ENCODE measurements at places on chromosomes 4 and X.

DNA sequence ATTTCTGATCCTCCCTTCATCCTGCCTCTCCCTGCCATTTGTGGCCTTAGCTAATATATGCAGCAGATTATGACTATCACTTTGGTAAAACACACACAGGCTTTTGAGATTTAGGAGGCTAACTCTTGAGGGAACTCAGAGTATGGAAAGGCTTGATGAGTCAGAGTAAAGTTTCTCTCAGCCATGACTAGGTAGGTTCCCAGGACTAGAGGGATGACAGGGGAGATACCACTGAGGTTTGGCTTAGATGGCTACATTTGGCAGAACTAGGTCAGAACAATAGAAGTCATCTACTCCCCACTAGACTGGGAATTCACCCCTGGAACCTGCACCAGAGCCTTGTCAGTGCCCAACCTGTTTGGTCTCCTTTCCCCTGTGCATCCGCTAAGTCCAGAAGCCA is 585.7 kb downstream of the TLL1 start:
- no peak for DNase-seq

GRCh38 chr4:25343671-25344070 is 31.1 kb downstream of the ZCCHC4 start:
- no peak for DNase-seq

DNA sequence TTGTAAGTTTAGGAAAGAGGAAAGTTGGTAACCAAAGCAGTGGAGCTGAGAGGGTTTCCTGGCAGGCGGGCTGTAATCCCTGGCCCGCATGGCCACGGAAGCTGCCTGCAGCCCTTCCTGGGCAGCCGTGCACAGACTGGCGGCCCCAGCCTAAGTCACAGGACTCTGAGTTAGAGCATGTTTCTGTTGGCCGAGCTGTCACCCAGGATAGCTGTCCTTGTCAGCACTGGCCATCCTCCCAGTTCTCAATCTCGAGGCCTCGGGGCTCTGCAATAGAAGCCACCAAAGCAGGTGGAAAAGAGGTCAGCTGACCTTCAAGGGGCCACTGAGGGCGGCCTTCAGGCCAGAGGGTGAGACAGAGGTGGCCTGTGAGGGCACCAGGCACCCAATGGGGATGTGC is 20.5 kb downstream of the PNMA6E start:
- no peak for DNase-seq

DNA sequence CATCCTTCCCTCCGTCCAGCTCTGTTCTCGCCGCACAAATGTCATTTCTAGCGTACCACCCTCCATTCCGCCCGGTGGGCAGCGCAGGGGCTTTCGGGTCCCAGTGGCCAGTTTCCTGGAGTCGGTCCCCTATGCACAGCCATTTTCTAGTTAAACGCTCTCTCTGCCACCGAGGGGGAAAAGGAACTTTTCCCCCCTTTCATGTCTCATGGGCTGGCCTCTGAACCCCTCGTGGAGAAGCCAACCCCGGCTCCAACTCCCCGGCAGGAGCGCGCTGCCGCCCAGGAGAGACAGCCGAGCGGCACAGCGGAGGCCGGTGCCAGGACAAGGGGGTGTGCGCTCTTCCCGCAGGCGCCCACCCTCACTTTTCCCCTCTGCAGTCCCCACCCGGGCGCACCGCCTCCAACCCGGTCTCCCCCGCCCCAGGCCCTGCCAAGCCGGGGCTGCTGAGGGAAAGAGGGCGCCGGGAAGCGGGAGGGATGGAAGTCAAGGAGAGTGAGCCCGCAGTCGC is 662 bp downstream of the APBB2 start:
- DNase-seq, result no peak

DNA sequence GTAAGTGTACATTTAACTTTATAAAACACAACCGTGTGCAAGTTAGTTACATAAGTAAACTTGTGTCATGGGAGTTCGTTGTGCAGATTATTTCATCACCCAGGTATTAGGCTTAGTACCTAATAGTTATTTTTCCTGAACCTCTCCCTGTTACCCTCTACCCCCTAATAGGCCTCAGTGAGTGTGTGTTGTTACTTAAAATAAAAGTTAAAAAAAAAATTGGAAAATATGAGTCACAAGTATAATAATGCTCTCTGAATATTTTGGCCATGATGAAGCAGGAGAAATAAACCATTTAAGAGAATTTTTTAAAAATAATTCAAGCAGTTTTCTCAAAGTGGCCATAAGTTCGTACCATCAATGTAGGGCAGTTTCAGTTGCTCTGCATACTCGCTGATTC is 105.1 kb upstream of the GRID2 start:
- no peak for DNase-seq

DNA sequence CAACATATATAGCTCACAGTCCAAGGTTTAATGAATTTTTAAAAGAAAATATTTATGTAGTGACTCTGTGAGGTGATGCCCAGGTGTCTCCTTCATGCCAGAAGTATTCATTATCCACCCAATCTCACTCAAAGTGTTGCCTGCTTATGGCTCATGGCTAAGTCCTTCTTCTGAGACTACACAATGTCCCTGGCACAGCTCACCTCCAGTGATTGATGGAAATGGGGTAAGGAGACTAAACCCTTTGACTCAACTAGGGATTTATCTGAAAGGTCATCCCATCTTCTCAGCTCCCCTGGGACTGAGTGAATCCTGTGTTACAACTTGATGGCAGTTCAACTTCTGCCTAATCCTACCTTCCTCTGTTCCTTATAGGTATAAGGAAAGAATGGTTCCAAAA is 74.2 kb downstream of the FAM13A start:
- no peak for DNase-seq

DNA sequence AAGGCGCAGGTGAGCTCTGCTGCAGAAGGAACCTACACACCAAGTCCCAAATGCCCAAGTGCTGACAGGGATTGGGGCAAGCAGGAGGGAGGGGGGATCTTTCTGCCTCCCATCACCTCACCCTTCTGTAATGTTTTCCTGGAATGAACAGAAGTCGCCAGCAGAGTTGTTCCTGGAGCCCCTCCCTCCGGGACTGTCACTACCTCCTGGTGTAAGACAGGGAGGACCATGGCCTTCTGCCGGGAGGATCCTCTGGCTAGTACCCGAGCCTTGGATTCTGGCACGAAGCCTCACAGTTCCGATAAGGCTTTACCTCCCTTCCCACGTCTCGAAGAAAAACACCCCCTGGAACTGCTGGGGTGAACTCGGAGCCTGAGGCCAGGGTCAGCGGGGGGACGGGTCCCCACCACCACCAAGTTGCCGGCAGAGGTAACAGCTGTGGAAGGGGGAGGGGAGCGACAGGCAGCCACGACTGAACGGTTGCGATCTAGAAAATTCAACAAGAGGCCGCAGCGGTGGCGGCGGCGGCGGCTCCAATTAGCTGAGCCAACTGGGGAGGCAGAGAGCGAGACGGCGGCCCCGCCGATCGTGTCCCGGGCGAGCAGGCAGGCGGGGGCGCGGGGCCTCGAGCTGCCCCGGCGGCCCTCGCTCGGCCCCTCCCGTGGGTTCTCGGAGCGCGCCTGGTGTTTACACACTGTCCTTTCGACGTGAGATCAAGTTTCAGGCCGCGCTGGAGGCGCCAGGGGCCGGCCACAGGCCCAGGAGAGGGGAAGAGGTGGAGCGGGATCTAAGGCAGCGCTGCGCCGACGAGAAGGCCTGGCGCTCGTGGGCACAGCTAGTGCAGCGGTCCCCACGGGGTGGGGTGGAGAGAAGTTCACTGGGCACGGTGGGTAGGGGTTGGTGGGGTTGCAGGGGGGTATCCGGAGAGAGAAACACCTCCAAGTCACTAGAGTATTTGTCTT is 53.7 kb upstream of the BCOR start:
- DNase-seq, result no peak

DNA sequence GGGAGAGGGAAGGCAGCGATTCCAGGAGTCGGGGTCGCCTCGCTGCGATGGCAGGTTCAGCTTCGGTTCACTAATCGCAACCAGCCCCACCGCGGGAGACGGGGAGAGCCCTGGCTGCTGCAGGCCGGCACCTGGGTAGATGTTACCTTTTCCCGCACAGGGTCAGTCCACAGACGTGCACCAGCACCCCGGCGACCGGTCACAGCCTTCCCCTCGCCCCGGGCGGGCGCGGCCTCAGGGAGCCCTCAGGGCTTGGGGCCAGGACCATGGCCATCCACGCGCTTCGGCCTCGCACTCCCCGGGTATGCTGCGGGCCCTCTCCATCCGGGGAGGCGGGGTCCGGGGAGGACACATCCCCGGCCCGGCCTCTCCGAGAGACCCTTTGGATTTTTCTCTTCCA is 26.1 kb upstream of the EXOC1L start:
- DNase-seq, result no peak

DNA sequence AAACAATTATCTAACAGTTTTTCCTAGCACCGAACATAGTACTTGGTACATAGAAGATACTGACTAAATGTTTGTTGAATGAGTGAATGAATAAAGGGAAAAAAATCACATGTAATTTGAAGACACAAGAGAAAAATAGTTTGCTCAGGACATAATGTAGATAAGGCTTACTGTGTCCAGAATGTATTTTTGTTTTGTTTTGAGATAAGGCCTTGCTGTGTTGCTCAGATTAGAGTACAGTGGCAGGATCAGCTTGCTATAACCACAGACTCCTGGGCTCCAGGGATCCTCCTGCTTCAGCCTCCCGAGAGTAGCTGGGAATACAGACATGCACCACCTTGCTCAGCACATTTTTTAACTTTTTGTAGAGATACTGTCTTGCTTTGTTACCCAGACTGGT is 6.5 kb downstream of the FAM199X start:
- no peak for DNase-seq

DNA sequence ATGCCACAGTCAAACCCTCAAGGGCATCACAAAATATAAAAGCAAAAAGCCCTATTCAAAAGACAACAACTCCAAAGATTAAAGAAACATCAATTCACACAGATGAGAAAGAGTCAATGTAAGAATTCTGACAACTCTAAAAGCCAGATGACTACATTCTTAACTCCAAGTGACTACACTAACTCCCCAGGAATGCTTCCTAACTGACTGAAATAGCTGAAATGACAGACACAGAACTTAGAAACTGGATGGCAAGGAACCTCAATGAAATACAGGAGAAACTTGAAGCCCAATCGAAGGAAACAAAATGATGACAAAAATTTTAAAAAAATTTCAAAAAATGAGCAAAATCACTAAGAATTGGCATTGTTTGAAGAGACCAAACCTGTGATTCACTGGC is 1047.6 kb upstream of the PCDH10 start:
- no peak for DNase-seq

- no peak for DNase-seq
Measured at GRCh38 chr4:145716200-145716599, 36.3 kb downstream of the C4orf51 start.

GRCh38 chr4:142044271-142044670 is 407.9 kb downstream of the IL15 start:
- no peak for DNase-seq

DNA sequence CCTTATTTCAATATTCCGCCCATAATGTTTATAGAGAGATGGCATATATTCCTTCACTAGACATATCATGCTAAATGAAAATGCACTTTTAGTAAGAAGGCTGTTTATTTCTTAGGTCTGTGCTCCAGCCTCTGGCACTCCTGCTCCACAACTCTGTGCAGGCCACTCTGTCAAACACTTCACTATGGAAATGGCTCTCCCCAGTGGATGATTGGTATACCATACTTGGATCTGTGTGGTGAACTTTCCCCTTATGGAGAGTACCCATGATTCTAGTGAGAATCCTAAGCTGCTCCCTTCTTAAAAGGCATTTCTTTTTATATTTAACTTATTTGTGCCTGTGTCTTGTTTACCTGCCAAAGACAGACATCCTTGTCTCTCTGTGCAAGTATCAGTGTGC is 480.1 kb upstream of the GALNT7 start:
- DNase-seq, result no peak

- DNase-seq, result no peak
Measured at GRCh38 chrX:57647020-57647419, 33.0 kb downstream of the NLRP2B start.

DNA sequence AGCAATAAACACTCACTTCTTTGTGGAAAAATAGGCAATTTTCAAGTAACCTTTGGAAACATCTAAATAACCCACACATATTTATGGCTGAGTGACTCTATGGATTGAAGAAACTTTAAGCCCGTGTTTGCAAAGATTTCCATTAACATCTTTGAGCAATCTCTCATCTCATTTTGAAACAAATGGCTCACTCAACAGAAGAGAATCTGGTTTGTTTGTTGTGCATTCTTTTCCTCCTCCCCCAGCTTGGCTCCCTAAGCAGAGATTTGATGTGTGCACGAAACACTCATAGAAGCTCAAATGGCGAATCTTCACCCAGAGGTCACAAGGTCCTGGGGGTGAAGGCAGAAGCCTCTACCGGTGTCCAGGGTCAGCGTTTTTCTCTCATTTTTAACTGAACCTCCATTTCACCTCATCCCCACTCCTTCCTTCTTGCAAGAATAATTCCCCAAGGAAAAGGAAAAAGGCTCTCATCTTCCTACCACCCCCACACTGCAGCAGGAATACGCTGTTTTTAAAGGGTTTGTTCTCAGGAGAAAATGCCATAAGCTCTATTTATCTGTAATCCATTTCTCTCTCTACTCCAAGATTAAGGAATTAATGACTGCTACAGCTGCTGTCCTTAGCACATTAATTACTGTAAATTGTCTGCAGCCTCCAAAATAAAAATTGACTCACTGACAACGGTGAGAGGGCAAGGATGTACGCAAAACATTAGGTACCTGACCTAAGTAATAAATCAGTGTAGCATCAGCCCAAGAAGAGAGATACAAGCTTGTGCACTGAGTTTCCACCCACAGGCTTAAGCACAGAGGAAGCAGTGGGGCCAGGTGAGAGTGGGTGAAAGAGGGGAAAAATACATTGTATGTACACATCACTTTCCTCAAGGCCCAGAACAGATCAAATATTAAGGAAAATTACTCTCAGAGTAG is 307.6 kb upstream of the NOCT start:
- DNase-seq, result no peak

DNA sequence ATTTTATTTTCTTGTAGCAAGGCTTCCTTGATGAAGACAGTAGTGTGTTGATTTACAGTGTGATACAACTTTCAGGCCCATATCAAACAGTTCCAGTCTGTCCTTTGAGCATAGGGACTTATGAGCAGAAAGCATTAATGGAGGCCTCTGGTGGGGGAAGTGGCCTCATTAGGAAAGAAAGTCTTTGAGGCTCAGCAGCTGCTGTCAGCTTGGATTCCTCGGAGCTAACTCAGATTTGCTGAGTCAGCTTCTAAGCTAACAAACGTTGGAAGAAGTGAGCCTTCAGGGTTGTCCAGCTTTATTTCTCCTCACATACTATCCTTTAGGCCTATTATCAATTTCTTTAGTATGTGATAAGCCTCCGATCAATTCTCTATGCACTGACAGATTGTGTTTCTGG is 15.8 kb upstream of the SFRP2 start:
- DNase-seq, result no peak

- DNase-seq, result no peak
Measured at GRCh38 chr4:64940698-64941097, 531.4 kb upstream of the TECRL start.
